ENCODE measurements at places on chromosomes 2 and 18.

DNA sequence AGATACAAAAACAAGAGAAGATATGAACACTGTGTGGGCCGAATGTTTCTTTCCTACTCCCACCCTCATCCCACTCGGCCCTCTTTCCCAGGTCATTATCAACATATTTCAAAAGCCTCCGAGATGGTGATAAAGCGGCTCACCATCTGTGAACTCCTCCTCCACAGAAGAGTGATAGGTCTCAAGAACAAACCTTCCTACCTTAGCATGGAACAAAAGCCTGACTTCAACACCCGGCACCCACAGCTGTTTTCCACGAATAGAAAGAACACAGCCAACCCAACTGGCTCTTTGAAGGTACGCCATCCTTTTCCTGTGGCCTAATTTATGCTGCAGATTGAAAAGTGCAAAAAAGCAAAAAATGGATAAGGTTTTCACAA, 28.8 kb downstream of the BCL2 start:
- DNase-seq = no peak

GRCh38 chr2:104790100-104790811, 63.7 kb upstream of the POU3F3 start:
- no peak for DNase-seq

DNA sequence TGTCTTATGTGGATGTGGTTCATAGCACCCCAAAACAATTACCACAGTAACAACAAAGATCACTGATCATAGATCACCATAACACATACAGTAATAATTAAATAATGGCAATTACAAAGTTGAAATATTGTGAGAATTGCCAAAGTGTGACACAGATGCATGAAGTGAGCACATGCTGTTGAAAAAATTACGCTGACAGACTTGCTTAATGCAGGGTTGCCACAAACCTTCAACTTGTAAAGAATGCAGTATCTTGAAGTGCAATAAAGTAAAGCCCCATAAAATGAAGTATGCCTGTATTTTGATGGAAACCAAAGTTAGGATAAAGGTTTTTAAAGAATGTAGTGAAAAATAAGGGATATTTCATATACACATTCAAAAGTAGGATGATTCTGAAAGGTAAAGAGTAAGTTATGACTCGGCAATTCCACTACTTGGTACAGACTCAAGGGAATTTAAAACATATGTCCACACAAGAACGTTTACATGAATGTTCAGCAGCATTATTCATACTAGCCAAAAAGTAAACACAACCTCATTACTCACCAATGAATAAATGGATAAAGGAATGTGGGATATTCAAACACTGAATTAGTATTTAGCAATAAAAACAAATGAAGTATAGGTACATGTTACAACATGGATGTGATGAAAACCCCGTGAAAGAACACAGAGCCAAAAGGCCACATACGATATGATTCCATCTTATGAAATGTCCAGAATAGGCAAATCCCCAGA, 61.6 kb downstream of the SCN9A start:
- DNase-seq = no peak

- DNase-seq = no peak
Observed at GRCh38 chr2:16623031-16623430, 42.6 kb downstream of the CYRIA start.

GRCh38 chr2:159895258-159896065, 97.5 kb upstream of the CD302 start:
- no peak for DNase-seq

DNA sequence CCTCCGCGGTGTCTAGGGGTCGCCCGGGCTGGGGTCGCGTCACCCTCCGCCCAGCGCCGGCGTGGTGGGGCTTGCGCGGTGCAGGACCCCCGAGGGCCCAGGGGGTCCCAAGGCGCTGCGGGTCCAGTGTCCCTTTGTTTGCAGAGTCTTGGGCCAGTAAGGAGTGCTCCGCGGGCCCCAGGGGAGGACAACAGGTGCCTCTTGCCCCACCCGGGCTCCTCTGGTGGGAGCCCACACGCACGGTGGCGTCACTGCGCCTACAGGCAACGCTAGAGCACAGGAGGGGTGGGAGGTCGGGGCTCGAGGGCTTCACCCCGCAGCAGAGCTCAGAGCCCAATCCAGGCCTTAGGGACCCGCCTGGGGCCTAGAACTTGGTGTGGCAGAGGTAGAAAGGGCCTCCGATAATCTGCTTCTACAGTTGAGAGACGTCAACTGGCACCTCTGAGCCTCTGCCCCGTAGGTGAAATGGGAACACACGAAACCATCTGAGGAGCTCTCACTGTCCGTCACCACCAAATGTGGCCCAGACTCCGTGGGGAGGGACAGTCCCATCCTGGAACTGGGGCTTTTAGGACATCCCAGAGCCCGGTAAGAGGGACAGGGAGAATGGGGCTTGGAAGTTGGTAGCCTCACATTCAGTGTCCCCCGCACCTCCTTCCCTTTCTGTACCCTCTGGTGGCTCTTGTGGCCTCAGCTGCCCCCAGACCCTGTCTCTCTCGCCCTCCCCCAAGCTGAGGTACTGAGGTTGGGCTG, 1.4 kb downstream of the ARID5A start:
- no peak for DNase-seq

DNA sequence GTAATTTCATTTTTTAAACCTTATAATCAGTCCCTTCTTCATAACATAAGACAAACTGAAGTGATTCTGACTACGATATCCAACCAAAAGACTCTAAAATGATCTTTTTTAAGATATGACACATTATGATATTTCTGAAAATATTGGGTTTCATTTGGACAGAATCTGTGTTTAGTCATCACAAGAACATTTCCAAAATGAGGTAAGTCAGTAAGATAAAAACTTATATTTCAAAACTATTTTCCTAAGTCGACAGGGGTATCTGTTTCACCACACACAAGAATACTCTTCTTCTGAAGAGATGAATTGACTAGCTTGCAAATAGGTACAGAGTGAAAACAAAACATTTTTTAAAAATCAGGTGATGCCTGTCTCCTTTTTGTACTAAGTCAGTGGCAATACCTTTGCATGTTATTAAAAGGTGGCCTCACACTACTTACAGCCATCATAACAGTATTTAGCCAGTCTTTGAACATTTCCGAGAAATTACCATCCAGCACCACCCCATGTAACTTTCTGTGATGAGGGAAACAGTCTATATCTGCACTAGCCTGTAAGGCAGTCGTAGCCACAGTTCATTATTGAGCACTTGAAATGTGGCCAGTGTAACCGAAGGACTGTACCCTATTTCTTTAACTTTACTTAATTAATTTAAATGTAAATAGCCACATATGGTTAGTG, 13.5 kb downstream of the STK39 start:
- DNase-seq = no peak

DNA sequence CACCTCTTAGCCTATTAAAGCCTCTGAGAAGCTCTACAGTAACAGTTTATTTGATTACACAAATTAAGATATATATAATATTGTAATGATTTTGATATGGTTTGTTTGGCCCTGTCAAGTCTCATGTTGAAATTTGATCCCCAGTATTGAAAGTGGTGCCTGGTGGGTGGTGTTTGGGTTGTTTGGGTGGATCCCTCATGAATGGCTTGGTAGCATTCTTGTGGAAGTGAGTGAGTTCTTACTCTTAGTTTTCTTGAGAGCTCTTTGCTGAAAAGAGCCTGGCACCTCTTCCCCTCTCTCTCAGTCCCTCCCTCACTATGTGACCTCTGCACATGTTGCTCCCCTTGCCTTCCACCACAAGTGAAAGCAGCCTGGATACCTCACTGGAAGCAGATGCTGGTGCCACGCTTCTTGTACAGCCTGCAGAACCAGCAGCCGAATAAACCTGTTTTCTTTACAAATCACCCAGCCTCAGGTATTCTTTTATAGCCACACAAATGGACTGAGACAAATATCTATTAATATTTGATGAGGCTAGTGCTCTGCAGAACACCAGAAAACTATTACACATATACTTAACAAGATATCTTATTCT, 52.8 kb downstream of the SLC4A10 start:
- DNase-seq = no peak

DNA sequence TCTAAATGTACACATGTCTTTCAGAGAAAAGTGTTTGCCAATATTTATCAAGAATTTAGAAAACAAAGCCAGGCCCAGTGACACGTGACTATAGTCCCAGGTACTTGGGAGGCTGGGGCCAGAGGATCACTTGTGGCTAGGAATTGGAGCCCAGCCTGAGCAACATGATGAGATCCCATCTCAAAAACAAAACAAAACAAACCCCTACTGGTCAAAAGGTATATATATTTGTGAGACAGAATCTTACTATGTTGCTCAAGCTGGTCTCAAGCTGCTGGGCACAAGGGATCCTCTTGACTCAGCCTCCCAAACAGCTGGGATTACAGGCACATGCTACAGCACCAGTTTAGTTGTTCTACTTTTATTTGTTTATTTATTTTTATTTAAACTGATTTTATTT, 79.2 kb downstream of the ZDBF2 start:
- DNase-seq = peak; percentile 8

DNA sequence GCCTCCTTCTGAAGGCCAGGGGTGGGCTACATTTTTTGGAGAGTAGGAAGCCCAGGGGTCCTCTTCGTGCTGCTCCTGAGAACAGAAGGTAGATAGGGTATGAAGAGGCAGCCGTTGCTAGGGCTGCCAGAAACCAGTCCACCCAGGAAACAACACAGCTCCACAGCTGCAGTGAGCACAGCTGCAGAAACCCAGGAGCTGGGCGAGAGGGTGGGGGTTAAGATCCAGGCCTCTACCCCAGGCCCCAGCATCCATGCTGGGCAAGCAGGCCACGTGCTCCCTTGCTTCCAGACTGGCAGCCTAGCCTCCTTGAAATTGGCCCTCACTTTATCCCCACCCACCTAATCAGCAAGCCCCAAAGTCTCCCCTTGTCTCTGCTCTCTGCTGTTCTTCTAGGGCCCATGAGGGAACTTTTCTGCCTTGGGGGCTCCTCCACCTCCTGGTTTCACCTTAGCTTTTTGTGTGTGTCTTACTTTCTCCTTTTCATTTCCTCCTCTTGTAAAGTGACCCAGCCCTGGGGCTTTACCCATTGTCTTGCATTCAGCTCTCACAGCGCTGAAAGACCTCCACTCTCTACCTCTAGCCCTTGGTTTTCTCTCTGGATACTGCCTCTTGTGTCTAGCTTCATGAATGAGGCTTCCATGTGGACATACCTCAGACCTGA, 30.7 kb downstream of the STON1 start:
- DNase-seq = no peak

DNA sequence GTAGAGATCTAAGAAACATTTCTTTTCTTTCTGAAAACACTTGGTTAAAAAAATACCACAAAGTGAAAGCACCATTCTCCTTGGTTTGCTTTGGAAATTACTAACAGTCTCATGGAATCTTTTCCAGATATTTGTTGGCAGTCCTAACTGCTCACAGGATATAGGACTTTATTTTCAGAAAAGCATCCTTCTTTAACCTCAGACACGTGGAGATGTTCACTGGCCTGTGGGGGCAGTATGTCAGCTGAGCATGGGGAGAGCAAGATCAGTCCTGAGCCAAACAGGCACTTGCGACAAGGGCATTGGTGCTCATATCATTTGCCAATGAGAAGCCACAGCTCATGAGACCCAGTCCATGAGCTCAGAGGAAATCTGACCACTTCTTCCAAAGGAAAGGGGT, 371.9 kb downstream of the NBAS start:
- no peak for DNase-seq

GRCh38 chr2:45182667-45183295, 173.5 kb upstream of the SIX2 start:
- DNase-seq = no peak

GRCh38 chr2:177611310-177611886, 218.8 kb downstream of the AGPS start:
- no peak for DNase-seq

DNA sequence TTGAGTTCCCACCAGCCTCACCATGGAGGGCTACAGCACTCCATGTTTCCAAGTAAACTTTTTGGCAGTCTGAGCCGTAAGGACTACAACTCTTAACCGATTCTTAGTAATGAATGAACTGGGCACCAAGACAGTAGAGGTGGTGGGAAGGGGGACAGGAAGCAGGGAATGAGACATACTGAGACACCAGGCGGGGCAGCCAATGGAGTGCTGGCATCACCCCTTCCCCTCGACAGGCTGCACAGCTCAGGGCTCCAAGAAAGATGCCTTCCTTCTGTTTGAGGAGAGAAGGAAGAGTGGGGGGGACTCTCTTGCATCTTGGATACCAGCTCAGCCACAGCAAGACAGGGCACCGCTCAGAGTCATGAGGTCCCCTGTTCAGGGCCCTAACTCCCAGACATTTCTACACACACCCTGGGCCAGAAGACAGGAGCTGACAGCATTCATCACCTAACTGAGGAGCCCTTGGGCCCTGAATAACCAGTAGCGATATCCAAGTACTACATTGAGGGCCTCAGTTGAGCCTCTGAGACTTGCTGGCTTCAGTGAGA, 45.2 kb downstream of the USP34 start:
- no peak for DNase-seq

DNA sequence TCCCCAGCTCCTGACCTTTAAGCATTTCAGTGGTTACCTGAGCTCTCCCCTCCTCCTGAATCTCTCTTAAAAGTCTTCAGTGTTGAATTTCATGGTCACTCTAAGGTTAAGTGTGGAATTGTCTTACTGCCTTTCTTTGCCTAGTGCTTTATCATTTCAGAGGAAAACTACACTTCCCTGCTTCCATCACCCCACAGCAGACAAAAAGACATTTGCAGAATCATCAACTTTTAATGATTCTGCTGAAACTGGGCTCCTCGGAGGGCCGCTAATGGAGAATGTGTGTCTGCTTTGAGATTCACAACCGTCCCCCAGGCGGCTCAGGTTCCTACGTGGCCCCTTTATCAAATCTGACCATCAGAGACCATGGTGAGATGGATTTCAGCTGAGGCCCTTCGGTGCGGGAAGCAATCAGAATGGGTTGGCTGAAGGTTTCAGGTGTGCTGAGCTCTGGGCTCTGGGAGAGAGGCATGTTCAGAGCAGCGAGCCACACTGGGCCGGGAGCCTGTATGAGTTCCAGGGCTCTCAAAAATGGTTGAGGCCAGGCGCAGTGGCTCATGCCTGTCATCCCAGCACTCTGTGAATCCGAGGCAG, 41.9 kb upstream of the TBC1D8 start:
- DNase-seq = no peak

DNA sequence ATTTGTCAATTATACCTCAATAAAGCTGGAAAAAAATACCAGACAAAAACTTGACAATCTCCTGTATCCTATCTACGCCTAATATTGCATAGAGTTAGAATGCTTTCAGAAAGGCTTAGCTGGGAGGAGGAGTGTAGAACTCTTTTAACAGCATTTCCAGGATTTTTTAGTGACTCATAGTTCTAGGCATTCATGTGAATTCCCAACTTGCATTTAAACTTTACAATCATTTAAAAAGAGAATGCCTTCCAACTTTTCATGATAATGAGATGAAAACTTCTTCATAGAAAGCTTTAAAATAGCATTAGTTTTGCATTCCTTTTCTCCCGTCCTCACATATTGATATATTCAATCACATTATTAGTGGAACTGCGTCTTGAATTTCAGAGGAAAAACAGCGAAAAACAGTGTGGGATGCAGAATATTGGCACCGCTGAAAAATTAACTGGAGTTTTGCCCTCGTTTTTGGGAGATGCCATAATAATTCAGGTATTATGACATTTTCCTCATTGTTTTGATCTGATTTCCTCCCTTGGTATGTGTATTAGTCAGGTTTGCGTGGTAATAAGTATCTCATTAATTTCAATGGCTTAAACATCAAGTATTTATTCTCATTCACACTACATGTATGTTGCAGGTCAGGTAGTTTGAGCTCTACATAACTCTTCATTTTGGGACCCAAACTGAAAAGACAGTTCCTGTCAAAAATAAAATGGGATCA, 293.2 kb upstream of the FIGN start:
- no peak for DNase-seq

- no peak for DNase-seq
Observed at GRCh38 chr18:40810372-40810771, 1144.7 kb upstream of the PIK3C3 start.

Data from HCT116 (cell line).